ENCODE measurements at places on chromosomes 2 and 18.

GRCh38 chr18:39624961-39625360 lies 2059.4 kb upstream of the CELF4 start:
- no peak for DNase-seq

DNA sequence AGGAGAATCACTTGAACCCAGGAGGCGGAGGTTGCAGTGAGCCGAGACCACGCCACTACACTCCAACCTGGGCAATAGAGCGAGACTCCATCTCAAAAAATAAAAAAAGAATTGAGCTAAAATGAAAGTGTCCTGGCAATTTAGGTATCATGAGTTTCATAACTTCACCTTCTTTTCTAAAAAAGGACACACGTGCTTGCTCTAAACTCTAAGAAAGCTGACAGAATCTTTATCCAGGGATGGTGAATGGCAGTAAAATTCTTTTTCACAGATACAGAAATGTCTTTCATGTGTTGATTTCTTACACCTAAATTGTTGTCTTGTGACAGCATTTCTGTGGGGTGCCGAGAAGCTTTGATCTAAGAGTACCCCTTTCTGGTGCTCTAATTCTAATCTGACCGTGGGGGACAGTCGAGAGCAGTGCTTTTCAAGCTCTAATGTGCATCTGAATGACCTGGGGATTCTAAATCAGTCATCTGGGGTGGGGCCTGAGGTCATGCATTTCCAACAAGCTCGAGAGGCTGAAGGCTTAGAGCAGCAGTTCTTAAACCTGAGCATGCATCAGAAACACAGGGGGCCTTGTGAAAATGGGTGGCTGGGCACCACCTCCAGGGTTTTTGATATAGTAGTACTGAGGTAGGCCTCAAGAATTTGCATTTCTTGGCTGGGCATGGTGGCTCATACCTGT lies 42.1 kb upstream of the REL start:
- DNase-seq: no peak

GRCh38 chr2:218970894-218971293 lies 11.4 kb downstream of the CDK5R2 start:
- DNase-seq: no peak

DNA sequence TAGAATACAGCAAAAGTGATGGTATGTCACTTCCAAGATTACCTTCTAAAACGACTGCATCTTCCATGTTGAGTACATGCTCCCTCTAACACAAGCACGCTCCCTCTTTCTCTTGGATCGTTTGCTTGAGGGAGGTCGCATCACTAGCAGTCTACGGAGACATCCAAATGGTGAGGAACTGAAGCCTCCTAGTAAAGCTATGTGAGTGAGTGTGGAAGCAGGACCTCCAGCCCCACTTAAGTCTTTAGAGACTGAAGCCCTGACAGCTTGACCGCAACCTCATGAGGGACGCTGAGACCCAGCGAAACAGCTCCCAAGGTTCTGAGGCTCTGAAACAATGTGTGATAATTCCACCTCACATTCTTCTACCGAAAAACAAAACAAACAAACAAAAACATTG lies 486.7 kb upstream of the GCFC2 start:
- no peak for DNase-seq

- no peak for DNase-seq
Observed at GRCh38 chr2:26654061-26654340, 12.8 kb upstream of the CIB4 start.
